ENCODE measurements at places on chromosomes 5 and 9.

DNA sequence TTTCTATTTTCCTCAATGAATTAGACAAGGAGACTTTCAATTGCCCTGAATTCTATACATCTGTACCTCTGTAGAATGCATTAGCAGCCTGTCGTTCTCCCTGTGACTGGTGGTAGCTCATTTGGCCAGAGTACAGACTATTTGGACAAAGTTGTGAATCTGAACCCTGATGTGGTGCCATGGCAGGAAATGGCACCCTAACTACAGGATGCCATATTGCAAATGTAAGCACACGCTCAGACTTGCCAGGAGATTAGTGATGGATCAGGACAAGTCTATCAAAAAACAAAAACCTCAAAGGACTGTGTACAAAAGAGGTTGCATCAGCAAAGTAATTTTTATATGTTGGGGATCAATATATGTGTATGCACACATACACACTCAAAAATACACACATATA lies 58.3 kb downstream of the SVEP1 start:
- no peak for DNase-seq

- no peak for DNase-seq
Observed at GRCh38 chr9:104429031-104429546, 75.0 kb upstream of the OR13F1 start.

GRCh38 chr9:4020038-4020754 lies 279.7 kb downstream of the GLIS3 start:
- no peak for DNase-seq

DNA sequence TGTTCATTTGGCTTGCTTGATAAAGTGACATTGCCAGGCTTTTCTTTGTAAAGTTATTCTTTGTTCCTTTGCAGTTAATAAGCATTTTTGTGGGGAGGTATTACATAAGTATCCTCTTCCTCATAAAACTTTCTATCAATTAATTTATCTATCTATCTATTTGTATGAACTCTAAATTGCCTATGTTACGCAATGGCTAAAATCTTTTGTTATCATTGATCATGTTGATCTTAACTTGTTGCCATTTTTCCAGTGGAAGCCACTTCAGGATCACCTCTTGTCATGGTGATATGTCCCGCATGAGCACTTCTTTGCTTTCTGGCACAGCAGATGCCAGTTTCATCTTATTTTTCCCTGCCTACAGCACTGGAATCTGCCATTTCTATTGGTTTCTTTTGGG lies 436.7 kb upstream of the KIF2A start:
- DNase-seq = no peak

GRCh38 chr9:89730715-89731114 lies 125.9 kb downstream of the GADD45G start:
- no peak for DNase-seq

GRCh38 chr5:149639737-149640136 lies 58.4 kb downstream of the ARHGEF37 start:
- no peak for DNase-seq

DNA sequence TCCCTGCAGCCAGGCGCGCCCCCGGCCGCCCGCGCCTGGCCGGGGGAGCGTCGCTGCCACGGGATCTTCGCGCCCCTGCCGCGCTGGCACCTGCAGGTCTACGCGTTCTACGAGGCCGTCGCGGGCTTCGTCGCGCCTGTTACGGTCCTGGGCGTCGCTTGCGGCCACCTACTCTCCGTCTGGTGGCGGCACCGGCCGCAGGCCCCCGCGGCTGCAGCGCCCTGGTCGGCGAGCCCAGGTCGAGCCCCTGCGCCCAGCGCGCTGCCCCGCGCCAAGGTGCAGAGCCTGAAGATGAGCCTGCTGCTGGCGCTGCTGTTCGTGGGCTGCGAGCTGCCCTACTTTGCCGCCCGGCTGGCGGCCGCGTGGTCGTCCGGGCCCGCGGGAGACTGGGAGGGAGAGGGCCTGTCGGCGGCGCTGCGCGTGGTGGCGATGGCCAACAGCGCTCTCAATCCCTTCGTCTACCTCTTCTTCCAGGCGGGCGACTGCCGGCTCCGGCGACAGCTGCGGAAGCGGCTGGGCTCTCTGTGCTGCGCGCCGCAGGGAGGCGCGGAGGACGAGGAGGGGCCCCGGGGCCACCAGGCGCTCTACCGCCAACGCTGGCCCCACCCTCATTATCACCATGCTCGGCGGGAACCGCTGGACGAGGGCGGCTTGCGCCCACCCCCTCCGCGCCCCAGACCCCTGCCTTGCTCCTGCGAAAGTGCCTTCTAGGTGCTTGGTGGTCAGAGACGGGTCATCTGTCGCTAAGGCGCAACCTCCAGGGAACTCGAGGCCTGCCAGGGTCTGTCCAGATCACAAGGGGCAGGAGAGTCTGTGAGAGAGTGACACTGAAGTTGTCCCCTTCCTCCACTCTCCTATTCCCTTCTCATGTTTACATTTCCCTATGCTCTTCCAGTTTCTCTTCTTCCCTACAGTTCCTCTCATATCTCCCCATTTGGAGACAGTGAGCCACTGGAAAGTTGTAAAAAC lies 1.3 kb downstream of the GPR150 start:
- peak; percentile 50 for DNase-seq

DNA sequence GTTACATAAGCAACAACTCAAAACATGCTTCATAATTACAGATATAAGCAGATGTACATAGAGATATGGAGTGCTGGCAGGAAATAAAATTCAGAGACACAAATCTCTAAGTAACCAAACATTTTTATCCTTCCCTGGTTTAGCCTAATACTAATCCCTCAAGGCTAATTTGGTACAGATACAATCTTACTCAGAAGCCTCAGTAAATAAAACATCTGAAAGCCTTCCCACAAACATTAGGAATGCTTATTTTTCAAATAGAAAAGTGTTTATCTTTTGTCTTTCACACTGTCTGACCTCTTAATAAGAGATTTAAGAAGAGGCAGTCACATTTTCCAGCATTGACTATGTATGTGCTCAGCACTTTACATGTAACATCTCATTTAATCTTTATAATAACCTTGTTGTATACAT lies 399.4 kb downstream of the ARRDC3 start:
- no peak for DNase-seq

GRCh38 chr9:27162045-27162444 lies 53.0 kb downstream of the TEK start:
- peak; percentile 77 for DNase-seq

GRCh38 chr5:6338135-6338534 lies 40.2 kb downstream of the MED10 start:
- DNase-seq = no peak

DNA sequence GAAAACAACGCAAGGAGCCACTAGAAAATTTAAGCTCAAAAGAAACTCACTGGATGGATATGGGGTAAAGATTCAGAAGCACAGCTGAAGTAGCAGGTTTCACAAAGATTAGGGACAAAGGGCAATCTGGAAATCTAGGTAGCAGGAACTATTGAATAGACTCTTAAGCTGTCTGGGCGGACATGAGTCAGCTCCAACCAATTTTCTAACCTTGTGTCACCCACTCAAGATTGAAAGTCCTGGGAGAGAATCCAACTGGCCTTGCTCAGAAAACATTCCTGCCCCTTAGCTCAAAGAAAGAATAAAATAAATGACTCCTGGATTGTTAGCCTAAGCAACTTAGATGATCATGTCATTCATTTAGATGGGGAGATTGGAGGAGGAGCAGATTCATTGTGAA lies 69.2 kb downstream of the STK32A start:
- peak; percentile 89 for DNase-seq

GRCh38 chr5:141657937-141658545 lies 6.8 kb upstream of the FCHSD1 start:
- DNase-seq = peak; percentile 69

DNA sequence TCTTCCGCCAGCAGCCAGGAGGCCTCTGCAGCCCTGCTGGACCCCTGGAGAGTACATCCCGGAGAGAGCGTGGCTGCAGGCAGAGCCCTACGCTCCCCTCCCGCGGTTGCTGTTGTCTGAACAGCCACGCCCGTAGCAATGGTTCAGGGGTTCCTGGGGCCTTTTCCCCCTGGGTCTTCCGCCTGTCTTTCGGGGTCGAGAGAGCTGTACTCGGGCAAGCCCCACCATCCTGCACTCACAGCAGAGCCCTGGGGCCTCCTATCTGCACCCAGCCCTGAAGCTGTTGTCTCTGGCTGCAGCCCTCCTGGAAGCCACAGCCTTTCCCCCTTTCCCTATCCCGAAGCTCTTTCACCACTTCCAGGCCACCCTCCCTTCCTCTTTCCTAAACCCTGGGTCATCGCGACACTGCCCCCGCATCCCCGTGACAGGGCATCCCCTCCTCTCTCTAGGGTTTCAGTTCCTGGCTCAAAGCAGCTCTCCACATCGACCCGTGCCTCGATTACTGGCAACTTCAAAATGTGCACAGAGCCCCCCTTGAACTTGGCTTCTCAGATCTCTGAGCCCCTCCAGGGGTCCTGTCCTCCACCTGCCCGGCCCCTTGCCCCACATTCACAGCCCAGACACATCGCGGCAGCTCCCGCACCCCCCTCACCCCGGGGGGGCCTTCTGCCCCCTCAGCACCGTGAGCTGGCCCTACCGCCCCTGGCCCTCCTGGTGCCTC lies 43.9 kb upstream of the CEP72 start:
- DNase-seq = no peak

DNA sequence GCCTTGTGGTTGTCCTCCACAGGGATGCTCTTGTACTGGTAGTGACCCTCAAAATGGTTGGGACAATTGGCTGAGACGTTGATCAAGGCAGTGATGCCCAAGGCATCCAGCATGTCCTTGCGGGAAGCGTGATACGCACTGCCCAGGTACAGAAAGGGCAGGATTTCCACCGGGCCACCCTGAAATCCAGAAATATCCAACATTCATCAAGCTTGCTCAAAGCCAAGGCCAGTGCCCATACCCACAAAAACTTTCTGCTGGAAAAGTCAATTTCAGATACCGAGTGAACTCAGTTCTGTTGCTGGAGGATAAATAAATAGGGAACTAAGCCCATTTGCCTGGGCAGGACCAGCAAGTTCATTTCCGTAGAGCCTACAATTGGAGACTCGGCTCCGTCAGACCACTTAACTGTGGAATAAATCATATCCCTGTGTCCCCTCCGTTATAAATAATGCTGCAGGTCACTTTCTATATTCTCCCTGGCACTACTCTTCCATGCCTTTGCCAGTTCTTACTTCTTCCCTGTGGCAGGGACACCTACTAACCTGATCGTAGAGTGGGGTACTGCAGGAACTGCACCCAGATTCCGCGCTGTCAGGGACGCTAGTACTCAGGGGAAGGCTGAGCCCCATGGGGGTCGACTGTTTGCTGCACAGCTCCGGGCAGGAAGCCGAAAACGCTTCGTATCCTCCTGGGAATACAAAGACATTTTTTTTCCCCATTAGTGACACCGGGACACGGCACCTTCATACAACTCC lies 1.2 kb downstream of the DUSP1 start:
- DNase-seq = peak; percentile 44

DNA sequence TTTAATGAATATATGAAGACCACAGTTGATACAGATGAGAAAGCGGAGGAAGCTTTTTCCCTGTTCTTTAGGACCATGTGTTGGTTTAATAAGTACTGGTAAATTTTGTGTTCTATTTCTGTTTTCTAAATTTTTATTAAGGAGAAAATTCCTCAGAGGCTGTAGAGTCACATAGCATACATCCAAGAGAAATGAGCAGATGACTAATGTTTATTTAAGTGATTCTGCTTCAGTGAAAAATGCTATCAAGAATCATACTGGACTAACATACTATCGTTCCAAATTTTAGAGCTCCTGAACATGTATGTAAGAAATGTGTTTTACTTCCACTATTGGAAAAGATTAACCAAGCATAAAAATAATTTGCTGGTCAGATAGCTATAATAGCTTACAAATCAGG lies 115.0 kb downstream of the KIAA1958 start:
- DNase-seq = no peak

DNA sequence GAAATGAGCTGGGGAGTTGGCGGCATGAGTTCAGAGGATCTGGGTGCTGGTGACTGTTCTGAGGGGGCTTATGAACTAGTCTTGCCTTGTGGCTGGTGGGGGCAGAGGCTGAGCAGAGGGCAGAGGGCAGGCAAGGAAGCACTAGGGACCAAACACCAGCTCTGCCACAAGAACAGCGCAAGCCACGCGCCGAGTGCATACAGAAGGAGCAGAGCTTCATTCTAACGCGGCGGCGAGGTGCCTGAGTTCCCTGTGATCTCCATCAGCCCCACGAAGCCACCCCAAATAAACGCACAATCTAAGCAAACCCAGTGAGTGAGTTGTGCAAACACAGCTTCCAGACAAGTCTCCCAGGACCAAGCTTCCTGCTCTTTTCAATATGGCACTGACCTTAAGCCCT lies 110.6 kb upstream of the ALDH1B1 start:
- no peak for DNase-seq

- DNase-seq = no peak
Observed at GRCh38 chr5:133327946-133328401, 276.2 kb downstream of the HSPA4 start.

DNA sequence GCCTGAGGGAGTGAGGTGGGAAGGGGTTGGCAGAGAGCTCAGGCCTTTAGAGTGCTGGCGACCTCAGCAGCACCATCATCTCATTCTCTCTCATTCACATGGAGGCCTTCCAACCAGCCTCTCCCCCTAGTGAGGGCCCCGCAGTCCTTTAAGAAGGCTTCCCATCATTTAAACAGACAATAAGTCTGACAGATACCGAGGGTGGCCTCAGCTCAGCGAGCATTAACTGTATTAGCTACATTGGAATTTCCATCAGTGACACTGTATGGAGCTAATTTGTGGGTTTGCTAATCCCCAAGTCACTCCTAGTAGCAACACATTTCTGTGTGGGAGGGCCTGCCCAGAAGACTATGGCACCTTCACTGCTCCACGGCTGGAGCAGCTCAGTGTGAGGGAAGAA lies 75.8 kb downstream of the INSYN2B start:
- no peak for DNase-seq

GRCh38 chr9:71329873-71330272 lies 208.5 kb upstream of the TRPM3 start:
- no peak for DNase-seq

DNA sequence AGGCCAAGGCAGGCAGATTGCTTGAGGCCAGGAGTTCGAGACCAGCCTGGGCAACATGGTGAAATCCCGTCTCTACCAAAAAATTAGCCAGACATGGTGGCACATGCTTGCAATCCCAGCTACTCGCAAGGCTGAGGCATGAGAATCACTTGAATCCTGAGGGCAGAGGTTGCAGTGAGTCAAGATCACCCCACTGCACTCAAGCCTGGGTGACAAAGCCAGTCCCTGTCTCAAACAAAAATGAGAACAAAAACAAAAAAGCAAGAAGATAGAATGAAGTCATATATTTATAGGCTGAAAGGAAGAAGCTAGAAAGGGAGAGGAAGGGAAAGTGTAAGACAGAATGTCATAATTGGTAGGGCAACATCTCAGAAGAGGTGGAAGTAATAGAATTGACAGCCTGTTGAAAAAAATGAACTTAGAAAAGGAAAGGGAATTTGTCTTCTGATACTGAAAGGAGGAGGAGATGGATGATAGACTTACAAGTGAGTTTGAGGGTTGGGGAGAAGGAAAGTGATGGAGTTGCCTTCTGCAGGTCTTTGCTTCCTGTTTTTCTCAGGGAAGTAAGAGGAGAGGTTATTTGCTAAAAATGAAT lies 32.2 kb downstream of the CARD6 start:
- DNase-seq = no peak

GRCh38 chr9:126399251-126399650 lies 72.6 kb downstream of the MVB12B start:
- DNase-seq = no peak

Data from dermis blood vessel endothelial cell (primary cell).